ENCODE measurements at places on chromosomes 7 and 10.

DNA sequence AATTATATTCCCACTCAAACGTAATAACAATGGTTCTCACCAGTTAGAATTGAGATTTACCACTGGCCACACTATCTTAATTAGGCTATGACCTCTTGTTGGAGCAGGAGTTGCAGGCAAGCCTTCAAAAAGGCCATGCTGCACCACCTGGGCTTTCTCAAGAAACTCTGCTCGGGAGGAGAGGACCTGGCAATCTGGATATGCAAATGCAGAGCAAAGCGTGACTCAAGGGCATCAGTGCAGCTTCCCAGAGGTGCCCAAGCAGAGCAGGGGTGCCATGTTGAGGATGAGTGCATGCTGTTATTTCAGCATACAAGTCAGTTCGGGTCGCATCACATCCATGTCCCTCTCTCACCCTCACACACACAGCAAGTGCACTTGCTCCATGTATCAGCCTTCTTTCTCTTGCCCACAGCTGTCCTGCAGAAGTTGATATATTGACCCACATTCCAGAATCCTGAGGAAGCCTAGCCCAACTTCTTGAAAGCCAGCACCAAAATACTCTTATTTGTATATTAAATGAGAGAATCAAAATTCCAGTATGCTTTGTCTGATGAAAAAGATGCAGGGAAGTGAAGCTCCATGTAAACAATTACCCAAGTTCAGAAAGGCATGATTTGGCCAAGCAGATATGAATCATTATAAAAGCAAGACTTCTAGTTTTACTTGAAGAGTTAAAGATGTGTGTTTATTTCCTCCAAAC is 55.7 kb upstream of the IL6 start:
- DNase-seq = no peak

- DNase-seq = no peak
Observed at GRCh38 chr10:14664345-14664744, 110.4 kb downstream of the FAM107B start.

GRCh38 chr7:17046666-17047065 is 164.9 kb upstream of the AGR3 start:
- peak; percentile 41 for DNase-seq

- DNase-seq = no peak
Observed at GRCh38 chr7:150432915-150433892, 17.2 kb upstream of the GIMAP8 start.

DNA sequence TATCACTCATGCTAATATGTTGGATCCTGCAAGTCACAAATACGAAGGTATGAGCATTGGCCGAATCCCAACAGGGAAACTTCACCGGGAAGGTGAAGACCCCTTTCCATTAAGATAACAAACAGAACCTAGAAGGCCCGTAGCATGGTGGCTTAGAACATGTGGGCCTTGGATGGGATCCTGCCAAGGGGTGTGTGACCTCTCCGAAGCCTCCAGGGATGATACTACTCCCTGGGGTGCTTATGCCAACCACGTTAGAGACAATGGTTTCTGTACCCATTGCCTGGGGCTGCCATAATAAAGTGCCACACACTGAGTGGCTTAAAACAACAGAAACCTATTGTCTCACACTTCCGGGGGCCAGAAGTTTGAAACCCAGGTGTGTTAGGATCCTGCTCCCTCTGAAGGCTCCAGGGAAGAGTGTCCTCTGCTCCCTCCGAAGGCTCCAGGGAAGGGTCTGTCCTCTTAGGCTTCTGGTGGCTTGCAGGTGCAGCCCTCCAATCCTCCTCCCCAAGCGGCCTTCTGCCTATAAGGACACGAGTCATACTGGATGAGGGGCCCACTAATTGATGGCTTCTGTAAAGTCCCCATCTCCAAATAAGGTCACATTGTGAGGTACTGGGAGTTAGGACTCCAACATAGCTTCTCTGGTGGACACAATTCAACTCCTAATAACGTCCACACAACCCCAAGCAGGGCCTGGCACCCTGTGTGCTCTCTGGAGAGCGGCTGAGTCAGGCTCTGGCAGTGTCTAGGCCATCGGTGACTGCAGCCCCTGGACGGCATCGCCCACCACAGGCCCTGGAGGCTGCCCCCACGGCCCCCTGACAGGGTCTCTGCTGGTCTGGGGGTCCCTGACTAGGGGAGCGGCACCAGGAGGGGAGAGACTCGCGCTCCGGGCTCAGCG is 992 bp upstream of the MGMT start:
- DNase-seq = no peak

Data from left lung (tissue), 14 donors.